ENCODE measurements at places on chromosomes 16 and 17.

- DNase-seq: peak; percentile 76
Observed at GRCh38 chr17:29140631-29141513, 39.3 kb downstream of the MYO18A start.

GRCh38 chr17:32311028-32311536, 30.9 kb downstream of the C17orf75 start:
- DNase-seq: no peak

DNA sequence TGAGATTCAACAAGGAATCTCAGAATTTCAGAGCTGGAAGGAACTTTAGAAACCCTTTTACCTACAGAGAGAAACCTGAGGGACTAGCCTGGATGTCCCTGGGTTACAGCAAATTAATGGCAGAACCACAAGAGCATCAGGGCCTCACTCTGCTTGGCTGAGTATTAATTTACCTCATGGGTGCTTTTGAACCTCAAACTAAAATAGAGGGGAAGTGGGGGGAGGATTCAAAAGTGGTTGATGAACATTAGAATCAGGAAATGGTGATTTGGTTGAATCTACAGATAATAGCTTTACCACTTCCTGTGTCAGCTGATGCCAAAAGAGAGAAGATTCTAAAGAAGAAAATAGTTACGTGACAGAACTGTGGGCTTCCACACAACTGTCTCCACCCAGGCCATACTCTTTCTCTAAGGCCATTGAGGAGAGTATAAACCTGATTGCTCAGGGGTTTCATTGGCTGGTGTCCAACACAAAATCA, 11.3 kb upstream of the SKAP1 start:
- DNase-seq: no peak

GRCh38 chr17:3835410-3836229, 10.4 kb downstream of the NCBP3 start:
- DNase-seq: no peak

DNA sequence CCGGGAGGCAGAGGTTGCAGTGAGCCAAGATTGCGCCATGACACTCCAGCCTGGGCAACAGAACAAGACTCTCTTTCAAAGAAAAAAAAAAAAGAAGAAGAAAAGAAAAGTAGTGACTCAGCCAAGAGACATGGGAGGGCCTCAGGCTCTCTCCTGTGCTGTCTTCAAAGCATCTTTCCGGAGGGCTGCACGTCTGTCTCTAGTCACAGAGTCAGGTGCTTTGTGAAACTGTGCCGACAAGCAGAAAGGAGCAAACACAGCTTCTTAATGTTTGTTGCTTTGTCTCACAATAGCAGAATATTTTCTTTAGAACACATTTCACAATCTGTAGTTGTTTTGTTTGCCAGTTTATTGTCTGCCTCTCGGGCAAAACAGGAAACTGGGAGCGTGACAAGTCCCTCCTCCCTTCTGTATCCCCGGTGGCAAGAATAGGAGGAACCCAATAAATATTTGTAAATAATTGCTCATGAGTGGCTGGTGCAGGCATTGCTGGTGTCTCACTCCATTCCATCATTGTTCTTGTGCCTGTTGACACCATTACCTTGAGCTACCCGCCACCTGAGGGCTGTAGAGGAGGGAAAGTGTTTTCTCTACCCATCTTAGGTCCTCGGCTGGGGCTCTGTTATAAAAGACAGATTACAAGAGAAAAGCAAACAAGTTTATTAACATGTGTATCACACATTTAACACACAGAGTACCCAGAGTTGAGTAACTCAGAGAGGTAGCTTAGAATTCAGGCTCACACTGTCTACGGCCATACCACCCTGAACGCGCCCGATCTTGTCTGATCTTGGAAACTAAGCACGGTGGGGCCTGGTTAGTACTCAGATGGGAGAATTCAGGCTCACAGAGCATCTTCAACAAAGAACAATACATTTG, 5.5 kb downstream of the GAST start:
- DNase-seq: no peak

DNA sequence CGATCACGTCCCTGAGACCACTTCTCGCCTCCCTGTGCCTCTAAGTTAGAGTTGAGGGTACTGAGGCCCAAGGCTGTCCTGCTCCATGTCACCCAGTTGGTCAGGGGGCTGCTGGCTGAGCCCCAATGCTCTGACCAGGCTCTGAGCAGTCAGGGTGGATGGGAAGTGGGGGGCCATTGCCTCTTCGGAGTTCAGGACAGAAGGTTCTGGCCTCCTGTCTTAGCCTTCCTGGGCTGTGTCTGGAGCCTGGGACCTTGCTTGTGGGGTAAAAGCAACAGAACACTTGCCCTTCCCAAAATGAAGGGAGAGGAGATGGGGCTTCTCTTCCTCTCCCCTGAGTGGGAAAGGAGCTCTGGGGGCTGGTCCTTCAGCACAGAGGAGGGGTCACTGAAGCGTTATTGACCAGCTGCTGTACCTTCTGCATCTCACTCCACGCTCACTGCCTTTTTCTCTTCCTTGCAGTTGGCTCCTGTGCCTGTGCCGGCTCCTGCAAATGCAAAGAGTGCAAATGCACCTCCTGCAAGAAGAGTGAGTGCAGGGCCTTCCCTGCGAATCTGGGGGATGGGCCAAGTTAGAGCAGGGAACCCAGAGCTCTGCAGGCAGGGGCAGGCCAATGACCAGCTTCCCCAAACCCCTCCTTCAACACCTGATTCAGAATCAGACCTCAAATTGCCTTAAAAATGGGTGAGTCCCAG, 580 bp downstream of the MT1X start:
- no peak for DNase-seq

DNA sequence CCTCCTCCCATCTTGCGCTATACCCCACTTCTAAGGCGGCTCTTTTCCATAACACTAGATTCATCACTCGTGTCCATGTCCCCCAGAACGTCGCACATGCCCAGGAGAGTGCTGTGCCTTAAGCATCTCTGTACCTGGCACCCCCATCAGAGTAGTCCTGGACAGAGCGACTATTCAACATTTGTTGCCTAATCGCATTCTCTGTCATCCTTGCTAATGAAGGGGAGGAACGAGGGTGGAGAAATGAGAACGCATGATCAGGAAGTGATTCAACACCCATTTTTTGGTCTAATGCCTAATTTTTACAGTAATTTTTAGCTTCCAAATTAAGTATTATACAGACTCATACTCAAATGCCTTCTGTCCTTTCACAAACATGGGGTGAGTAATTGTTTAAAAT, 53.2 kb downstream of the SLC39A11 start:
- no peak for DNase-seq

- DNase-seq: peak; percentile 84
Observed at GRCh38 chr16:53131363-53132071, 76.7 kb downstream of the CHD9 start.

GRCh38 chr17:1100382-1100781, 79.4 kb downstream of the ABR start:
- DNase-seq: no peak

DNA sequence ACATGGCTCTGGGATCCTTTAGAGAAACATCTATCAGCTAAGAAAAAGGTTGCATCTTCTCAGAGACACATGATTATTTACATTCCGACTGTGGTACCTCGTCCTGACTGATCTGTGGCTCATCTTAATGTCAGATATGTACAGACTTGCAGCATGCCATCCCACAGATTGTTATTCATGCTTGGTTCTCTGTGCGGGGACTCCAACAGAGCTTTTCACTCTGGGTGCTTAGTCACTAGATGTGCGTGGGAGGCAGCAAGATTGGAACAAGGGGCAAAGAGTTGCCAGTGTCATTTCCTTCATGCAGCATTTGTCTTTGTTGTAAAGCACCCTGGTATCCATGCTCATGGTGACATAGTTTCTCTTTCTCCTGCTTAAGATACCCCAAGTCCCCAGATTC, 179.1 kb upstream of the CACNG5 start:
- DNase-seq: no peak

DNA sequence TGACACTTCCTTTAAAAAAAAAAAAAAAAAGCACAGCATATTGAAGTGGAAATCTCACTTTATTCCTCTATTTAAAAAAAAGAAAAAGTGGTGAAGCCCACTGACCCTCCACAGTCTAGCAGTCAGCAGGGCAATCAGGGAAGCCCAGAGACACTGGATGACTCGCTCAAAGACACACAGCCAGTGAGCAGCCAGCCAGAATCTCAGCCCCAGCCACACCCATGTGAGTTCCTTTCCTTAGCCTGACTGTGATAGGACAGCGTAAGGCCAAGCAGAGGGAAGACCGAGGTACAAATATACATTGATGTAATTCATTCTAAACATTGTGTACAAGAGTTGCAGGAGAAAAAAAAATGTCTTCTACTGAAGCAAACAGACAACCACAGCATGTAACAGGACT, 22.5 kb downstream of the XPO6 start:
- no peak for DNase-seq

DNA sequence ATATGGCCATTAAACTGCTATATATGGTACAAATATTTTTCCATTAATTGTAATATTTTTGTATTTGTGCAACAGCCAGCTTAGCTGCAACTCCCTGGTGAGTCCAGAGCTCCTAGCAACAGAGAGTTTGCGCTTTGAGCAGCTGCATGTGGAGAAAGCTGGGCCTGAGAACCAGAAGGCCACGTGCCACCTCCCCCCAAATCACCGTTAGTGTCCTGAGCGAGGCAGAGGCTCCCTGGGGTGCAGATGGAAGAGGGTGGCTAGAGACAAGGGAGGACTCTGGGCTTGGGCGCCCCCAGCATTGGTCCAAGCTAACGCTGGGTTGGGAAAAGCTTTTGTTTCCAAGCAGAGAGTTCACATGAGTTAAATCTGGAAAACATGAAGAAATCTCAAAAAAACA, 41.6 kb downstream of the HSBP1 start:
- DNase-seq: peak; percentile 51

DNA sequence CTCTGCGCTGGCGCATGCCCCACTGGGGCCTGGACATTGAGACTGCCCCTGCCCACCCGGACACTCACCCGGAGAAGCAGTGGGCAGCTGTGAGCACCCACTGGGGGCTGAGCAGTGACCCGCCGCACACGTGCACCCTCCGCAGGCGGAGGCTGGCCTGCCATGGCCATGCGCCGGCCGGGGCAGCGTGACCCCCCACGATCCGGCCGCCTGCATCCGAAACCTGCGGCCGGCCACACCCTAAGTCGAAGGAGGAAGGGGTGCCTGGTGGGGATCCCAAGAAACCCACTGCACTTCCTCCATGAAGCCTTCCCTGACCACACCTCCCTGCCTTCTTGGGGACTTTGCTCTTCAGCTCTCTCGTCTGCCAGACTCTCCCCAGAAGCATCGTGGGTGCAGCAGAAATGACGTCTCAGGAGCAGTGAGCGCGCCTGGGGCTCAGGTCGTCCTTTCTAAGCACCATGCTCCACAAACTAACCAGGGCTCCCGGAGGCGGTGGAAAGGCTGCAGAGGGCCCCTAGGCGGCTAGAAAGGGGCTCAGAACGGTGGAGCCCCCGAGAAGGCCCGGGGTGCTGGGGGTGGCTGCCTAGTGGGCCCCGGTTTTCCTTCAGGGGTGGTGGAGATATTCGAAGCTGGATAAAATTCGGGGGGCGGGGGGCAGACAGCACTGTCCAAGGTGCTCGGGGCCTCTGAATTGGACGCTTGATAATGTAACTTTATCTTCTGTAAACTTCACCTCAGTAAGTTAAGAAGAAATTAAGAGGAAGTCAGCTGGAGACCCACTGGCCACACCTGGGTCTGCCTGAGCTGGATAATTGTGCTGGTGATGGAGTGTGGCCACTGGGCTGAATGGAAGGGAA, 1.5 kb downstream of the TPSG1 start:
- no peak for DNase-seq

- DNase-seq: no peak
Observed at GRCh38 chr16:30407804-30408534, 563 bp downstream of the ZNF771 start.

GRCh38 chr17:55895112-55895759, 144.4 kb downstream of the PCTP start:
- no peak for DNase-seq

GRCh38 chr16:85062845-85063244, 35.2 kb downstream of the KIAA0513 start:
- DNase-seq: no peak

DNA sequence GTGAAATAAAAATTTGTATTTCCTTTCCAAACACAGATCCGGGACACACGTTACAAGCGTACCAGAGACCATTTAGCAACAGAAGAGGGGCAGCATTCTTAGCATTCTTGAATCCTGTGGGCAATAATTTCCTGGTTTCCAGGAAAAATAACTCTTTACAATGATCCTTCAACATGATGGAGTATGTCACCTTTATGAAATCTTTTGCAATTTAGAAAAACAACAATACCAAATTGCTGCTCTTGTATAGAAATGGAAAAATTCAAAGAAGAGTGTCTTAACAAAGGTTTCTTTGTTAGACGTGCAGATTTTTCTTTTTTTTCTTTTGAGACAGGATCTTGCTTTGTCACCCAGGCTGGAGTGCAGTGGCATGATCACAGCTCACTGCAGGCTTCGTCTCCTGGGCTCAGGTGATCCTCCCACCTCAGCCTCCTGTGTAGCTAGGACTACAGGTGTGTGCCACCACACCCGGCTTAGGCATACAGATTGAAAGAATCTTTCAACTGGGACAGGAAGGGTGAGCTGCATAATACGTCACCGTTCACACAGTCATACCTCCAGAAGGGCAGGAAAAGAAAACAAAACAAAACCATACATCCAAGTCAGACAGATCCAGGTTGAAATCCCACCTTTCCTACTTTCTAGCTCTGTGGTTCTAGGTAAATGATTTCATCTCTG, 10.8 kb upstream of the GCSH start:
- DNase-seq: no peak

DNA sequence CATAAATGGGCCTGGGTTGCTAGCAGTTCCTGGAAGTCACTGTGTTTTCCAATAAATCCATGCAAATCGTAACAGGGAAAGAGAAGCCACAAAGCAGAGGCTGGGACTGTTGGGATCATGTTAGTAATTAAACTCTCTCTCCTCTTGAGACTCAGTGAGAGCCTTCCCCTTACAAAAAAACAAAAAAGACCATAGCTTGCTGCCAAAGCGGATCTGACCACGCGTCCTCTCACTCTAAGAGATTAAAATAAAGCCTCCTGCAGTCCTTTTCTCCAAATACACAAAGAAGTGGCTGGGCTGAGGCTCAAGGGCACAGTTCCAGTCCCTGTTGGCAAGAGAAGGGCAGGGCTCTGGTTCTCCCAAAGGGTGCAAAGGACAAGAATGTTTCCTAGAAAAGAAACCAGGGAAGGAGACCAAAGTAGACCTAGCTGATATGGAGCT, 38.5 kb downstream of the PIGL start:
- DNase-seq: peak; percentile 64
